ENCODE measurements at places on chromosomes 2 and 18. TPM values are rescaled to one million over a fixed set of nuclear protein-coding genes. Genes with fewer than 3 reads are reported as not detected.

Gene NCOA1
- total RNA-seq: 28.2 TPM

DNA sequence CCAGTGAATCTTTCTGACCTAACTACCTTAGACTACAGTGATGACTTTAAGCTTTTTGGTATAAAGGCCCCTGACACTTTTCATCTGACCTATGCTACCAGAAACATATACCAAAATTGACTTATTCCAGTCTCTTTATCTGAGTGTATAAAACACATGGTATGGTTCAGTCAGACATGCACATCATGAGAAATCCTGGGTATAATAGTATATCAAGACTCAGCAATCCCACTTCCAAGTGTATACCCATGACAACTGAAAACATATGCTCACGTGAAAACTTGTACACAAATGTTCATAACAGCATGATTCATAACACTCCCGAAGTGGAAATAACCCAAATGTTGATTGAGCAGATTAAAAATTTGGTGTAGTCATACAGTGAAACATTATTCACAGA lies 70.0 kb upstream of the RPRM start:
- DNase-seq: no peak

Gene SRD5A2
- total RNA-seq: not detected

- DNase-seq: no peak
These were observed 88.2 kb downstream of the HS1BP3 start for GRCh38 chr2:20562540-20563225.

GRCh38 chr18:80166725-80167124 lies 57.7 kb downstream of the ADNP2 start:
- DNase-seq: no peak

DNA sequence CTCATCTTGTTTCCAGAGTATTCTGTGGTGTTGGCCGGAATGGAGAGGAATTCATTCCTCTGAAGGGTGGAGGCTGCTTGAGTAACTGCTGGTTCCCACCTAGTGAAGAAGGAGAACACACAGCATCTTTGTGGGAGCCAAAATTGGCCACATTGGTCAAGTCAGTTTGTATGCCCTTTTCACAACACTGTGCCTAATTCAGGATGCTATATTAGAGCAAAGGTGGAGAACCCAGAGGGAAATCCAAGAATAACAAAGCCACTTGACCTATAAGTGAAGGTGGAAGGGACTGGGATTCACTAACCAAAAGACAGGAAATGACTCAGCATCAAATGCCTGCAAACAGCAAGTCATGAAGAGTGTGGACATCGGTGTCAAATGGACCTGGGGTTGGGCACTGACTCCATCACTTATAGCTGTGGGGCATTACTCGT lies 27.3 kb upstream of the MLPH start:
- DNase-seq: no peak

GRCh38 chr18:64334748-64335147 lies 185.9 kb upstream of the LINC00305 start:
- no peak for DNase-seq

DNA sequence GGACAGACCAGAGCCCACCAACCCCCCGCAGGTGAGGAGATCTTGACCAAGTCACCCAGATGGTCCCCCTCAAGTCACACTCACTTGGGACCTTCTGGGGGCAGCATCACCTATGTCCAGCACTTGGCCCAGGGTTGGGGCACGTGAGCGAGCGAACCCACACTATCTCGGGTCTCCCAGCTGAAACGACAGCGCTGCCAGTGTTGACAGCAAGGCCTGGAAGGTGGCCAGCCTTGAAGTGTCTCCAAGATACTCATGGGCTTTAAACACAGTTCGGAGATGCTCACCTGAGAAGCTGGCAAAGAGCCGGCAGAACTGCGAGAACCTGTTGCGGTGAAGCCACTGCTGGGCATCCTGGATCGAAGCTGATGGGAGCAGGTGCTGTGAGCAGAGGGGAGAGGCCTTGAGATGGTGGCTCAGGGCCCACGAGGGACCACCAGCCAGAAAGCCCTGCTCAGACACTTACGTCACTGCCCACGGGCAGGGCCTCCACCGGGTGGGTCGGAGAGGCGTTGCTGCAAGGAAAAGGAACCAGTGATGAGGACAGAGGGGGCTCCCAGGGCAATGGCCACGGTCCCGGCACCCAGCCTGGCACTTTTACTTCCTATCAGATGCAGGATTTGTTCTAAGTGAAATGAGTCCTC lies 47.5 kb downstream of the TFCP2L1 start:
- DNase-seq: no peak

Gene PSMA8
- 1.2 TPM for total RNA-seq

All from activated T-helper 2 cell treated with anti-CD3 and anti-CD28 coated beads, Interferon-gamma antibody, Interleukin-2, Interleukin-4, amounts not matched to agents 10 μg/mL and 5 μg/mL and 100 μg/mL, durations not matched to agents 14 hours and 24 hours and 36 hours (primary cell).